G401 (cell line): ENCODE measurements at places on chromosomes 3 and 15.

DNA sequence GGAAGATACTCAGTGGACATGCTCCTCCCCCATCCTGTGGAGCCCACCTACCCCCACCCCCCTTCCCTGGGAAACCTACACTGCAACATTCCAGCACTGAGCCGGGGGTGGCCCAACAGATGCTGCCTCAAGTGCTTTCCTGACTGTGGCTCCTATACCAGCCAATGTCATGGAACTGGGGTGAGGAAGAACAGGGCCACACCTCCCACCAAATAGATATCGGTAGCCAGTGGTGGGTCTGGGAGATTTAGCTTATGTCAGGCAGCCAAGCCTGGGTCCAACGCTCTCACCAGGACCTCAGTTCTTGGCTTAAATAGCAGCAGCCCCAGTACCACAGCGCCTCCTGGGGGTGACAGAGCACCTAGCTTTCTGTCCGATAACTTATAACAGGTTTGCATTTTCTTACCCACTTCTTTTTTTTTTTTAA is 30.3 kb downstream of the CDC25A start:
- peak; percentile 38 for DNase-seq

DNA sequence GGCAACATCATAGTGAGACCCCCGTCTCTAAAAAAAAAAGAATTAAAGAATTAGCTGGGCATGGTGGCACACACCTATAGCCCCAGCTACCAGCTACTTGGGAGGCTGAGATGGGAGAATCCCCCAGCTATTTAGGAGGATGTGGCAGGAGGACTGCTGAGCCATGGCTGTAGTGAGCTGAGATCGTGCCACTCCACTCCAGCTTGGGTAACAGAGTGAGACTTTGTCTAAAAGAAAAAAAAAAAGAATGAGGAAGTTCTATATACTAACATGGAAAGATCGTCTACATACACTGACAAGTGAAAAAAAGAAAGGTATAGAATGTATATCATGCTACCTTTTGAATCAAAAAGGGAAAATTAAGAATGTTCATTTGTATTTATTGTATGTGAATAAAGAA is 83.9 kb upstream of the CDAN1 start:
- no peak for DNase-seq

DNA sequence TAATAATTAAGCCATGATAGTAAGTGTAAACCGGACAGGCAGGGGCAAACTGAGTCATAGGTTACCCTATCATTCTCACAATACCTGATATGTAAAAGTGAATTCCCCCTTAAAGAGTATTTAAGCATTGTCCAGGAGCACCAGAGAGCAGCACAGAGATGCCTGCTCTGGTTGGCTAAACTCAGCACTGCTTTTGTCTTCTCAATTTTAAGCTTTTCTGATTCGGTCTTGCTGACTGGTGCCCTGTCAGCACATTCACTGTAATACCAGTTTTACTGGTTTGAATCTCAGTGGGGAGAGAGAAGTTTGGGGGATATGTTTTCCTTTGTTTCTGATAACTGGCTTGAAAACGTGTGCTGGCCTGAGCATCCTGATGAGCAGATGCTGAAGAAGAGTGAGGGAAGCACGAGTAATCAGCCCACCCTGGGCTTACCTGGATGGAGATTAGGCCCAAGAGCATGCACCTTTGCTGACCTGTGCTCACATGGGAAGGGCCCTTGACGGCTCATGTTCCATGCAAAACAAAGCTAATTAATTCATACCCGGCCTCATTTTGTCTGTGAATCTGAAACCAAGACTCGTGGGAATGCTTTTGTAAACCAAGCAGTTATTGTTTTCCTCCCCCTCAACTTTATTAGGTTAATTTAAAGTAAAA is 208.5 kb upstream of the MRPL3 start:
- DNase-seq: no peak

GRCh38 chr3:20990896-20991295 is 760.1 kb downstream of the ZNF385D start:
- DNase-seq: no peak

GRCh38 chr3:46713898-46714552 is 3.6 kb downstream of the PRSS50 start:
- peak; percentile 44 for DNase-seq

GRCh38 chr3:106206146-106206545 is 337.3 kb upstream of the CBLB start:
- DNase-seq: no peak

GRCh38 chr15:91627473-91628278 is 225.8 kb upstream of the SLCO3A1 start:
- DNase-seq: peak; percentile 1

- DNase-seq: no peak
These were observed 310.6 kb downstream of the PDCD6IP start for GRCh38 chr3:34109021-34109420.

GRCh38 chr15:50884540-50884939 is 23.9 kb upstream of the AP4E1 start:
- DNase-seq: no peak

GRCh38 chr15:101536166-101536874 is 46.8 kb upstream of the PCSK6 start:
- DNase-seq: no peak

DNA sequence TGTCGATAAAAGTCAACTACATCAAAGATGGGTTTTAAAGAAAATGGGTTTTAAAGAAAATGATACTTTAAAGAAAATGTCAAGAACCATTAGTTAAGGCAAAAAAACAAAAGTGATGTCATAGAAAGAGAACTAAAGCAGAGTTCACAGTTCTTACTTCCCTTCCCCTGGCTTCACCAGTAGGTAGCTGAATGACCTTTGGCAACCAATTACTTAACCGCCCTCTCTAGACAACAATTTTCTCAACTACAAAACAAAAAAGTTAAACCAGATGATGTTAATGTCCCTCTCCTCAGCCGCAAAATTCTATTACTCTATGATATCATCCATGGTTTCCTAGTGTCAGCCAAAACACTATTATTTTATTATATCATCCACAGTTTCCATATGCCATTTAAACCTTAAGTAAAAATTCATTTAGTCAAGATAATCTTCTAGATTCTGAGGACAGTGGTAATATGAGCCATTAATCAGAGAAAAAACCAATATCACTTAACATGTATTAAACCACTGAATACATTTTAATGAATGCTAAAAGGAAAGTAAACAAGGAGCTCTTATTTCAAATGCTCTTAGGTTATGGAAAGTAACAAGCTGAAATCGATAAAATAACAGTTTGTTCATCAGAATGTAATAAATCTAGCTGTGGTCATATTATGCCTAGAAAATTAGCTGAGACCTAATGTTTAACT is 13.1 kb downstream of the RYK start:
- no peak for DNase-seq

GRCh38 chr3:127151992-127152650 is 40.8 kb upstream of the PRR23E start:
- DNase-seq: no peak

- peak; percentile 3 for DNase-seq
These were observed 51.5 kb downstream of the MYL3 start for GRCh38 chr3:46811615-46812236.

DNA sequence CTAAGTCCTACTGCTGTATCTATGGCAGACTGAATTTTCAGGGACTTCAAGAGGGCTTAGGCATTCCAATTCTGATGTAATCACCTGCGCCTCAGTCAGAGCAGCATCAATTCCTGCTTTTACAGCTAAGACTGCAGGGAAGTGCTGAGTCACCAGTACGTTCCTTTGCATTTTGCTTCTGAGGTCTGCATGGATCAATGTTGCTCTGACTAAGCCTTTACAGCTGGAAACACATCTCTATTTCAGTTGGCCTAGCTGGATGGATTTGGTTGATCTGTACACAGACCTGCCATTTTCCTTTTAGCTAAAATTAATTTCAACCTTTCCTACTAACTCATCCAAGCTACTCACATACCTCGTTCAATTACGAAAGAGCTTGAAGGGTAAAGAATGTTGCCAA is 51.3 kb downstream of the ETV5 start:
- DNase-seq: no peak

DNA sequence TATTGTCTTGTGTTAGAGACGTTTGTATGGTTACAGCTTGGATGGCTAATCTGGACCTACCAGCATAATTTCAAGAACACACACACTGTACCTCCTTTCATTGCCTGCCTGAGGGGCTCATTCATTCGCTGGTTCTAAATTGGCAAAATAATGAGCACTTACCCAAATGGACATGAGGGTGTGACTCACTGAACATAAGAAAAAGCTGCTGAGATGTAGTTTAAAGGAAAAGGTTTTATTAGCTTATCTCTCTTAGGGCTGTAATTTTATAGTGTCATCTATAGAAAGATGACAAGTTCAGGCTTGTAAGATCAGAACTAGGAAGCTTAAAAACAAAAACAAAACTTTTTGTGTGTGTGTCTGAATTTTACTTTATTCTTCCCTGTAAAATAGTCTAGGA is 120.7 kb upstream of the WNT7A start:
- DNase-seq: no peak

GRCh38 chr15:68843425-68844311 is 23.0 kb upstream of the ANP32A start:
- DNase-seq: no peak

DNA sequence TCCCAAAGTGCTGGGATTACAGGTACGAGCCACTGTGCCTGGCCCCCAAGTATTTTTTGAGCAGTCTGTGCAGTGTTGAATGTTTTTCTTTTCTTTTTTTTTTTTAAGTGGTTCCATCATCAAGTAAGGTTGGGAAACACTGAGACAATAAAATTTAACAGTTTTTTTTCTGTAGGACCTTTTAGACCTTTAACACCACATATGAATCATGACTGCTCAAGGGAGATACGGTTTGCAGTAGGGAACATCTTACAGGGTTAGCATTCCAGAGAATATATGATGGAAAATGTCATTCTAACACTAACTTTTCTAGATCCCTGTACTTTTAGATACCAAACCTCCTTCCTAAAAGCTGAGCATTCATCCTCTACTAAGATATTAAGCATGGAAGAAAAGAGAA is 41.7 kb downstream of the SNX4 start:
- no peak for DNase-seq
